Caki2 (cell line): ENCODE measurements at places on chromosomes 6 and 20.

- DNase-seq = no peak
These were observed 25.0 kb downstream of the PERP start for GRCh38 chr6:138082232-138082631.

GRCh38 chr20:39961637-39962244, 727.3 kb downstream of the MAFB start:
- DNase-seq = no peak

GRCh38 chr20:12825226-12825595, 183.6 kb upstream of the SPTLC3 start:
- no peak for DNase-seq

DNA sequence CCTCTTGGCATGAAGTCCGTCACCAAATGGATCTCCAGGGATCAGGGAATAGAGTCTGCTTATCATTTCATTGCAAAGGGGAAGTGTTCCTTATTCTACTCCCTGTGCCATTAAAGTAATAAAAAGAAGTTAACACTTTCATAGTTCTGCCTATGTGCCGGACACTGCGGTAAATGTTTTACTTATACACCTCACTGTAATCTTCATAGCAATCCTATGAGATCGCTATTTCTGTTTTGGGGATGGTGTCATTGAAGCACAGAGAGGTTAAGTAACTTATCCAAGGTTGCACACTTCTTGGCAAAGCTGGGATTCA, 177.7 kb downstream of the TSHZ2 start:
- DNase-seq = no peak

DNA sequence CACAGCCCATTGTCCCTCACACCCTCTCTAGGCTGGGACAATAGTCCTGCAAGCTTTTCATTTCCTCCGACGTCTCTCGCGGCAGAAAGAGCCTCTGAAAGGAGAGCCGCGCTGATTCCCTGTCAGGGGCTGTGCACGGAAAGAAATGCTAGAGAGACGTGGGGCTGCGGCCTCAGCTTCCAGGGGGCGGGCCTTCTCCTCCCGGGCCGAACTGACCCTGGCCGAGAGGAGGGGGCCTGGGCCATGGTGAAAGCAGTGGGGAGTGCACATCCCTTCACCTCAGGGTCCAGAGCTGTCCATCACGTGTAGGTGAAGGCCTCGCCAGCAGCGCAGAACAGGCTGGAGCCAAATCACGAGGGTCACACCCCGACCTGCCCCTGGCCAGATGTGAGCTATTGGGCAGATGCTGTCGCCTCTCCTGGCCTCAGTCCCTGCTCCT, 220.4 kb downstream of the TAF4 start:
- no peak for DNase-seq

DNA sequence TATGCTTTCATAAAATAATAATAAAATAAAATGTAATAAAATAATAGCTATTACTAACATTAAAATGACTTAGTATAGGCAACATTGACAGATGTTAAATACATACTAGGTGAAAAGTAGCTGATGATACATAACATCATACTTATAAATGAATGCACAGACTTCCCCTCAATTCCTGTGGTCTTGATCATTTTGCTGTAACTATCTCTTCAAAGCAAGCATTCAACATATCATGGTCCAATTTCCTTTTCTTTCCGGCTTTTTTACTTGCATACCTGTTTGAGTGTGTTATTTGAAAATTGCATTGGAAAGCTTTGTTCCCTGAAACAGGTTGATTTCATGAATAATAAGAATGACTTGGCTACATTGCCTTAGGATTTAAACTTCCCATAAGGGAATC, 309.3 kb downstream of the HDGFL1 start:
- no peak for DNase-seq

- no peak for DNase-seq
These were observed 24.8 kb downstream of the SNX9 start for GRCh38 chr6:157847846-157848245.

DNA sequence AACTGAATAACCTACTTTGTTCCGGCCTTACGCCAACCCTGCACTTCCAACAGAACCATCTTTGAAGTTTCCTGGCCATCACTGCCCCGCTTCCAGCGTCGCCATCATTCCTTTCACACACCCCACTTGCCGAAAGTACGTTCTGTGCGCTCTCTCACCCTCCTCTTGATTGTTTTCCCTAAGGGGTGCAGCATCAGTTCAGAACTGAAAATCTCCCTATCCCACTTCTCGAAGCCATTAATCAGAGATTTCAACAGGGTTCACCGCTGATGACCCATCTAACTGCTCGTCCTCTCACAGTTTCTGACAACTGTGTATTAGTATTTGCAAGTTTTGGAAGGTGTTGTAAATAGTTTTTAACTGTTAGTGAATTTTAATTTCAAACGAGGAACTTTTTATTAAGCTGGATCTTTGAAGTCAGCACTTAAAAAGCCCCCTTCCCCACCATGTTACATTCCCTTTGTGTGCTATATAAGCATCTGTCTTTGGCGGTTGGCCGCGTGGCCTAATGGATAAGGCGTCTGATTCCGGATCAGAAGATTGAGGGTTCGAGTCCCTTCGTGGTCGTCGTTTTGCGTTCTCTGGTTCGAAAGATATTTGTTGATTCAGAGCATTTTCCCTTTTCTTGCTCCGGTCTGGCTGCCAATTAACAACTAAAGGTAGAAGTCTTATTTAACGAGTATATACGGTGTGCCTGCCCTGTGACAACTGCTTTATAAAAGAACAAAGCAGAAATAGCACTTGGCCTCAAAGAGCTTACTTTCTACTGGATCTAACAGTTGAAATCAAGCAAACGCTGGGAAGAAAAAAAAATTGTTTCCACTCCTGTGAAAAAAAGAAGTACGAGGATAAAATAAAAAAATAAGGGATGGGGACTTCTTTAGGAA, 42.6 kb downstream of the TRIM27 start:
- peak; percentile 65 for DNase-seq

DNA sequence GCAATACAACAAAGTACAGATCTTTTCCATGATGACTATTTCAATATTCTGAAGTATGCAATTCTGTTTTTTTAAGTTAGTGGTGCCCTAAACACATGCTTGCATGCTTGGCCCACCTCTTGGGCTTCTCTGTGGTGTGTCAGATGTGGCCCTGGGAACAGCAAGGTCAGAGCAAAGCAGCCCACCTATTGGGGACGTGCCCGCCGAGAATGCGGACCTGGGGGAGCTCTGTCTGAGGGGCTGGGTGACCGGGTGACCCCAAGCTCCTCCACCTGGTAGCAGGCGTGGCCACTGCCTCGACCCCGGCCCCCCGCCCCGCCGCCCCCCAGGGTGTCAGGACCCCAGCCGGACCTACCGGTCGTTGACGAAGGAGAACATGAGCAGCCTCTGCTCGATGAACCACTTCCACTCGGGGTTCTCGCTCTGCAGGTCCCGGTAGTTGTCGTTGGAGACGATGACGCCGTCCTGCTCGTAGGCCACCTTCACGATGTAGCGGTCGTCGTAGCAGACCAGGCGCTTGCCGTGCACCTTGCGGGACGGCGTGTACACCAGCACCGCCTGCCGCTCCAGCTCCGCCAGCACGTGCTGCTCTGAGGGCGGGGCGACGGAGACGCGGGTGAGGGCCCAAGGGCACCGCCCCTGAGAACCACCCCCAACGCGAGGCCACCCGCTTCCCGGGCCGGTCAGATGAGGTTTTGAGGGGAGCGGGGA, 28.3 kb downstream of the ZC3H12D start:
- no peak for DNase-seq

GRCh38 chr20:24617080-24617432, 147.6 kb downstream of the SYNDIG1 start:
- no peak for DNase-seq

GRCh38 chr6:151656392-151656791, 151.1 kb upstream of the ESR1 start:
- no peak for DNase-seq

GRCh38 chr6:42451333-42452170, at the start of gene TRERF1:
Gene TRERF1 (minus strand): TSS chr6:42451926. CDS start chr6:42269590, 182,336 bp downstream.
- DNase-seq = no peak

DNA sequence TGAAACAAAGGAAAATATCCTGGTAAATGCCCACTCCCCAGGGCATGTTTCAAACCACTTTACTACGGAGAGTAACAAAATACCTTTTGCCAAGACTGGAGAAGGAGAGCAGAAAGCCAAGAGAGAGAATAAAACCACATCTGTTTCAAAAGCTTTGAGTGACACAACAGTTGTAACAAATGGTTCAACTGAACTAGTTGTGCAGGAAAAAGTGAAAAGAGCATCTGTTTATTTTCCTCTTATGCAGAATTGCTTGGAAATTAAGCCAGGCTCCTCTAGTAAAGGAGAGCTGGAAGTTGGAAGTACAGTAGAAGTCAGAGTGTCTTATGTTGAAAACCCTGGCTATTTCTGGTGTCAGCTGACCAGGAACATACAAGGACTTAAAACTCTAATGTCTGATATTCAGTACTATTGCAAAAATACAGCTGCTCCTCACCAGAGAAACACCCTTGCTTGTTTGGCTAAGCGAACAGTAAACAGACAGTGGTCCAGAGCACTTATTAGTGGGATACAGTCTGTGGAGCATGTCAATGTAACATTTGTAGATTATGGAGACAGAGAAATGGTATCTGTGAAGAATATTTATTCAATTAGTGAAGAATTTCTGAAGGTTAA, 2.6 kb downstream of the TDRD6 start:
- no peak for DNase-seq

GRCh38 chr20:18258126-18258860, 30.0 kb upstream of the ZNF133 start:
- no peak for DNase-seq

GRCh38 chr6:26059941-26060340, 27.3 kb upstream of the HFE start:
- no peak for DNase-seq

DNA sequence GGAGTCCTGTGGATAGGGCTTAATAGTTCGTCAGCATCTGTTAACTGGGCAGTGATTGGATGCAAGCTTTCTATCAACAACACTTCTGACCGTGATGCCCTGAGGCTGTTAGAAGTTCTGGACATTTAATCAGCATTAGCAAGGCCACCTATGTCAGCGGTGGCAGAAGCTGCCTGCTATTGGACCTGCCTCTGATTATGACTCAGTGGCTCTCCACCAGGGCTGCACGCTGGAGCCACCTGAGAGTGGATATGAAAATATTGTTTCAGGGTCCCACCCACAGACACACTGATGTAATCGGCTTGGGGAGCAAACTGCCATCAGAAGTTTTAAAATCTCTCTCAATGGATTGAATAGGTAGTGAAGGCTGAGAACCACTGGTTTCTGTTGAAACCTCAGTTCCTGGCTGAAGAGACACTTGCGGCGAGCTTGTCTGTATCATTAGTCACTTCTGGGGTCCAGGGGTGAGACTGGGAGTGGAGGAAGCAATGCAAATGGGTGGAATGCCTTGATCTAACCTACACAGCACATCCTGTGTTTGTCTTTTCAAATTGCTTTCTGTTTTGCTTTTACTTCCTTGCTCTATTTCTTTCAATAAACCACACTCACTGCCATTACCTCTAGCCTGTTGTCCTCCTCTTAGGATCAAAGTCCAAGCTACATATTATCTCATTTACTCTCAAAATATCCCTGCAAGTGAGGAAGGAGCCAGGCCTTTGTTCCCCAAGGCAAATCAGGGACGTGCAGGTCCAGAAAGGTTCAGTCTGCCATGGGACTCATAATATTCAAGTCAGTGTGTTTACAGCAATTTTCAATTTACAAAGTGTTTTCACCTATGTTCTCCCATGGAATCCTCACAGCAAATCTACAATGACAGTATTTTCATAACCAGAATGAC, 4.2 kb downstream of the CLIC5 start:
- peak; percentile 66 for DNase-seq

- DNase-seq = no peak
These were observed 119.6 kb upstream of the RIMS1 start for GRCh38 chr6:71766796-71767195.

GRCh38 chr6:51490101-51490500, 597.3 kb downstream of the PKHD1 start:
- DNase-seq = no peak

GRCh38 chr6:141607956-141608355, 524.8 kb upstream of the GJE1 start:
- no peak for DNase-seq

DNA sequence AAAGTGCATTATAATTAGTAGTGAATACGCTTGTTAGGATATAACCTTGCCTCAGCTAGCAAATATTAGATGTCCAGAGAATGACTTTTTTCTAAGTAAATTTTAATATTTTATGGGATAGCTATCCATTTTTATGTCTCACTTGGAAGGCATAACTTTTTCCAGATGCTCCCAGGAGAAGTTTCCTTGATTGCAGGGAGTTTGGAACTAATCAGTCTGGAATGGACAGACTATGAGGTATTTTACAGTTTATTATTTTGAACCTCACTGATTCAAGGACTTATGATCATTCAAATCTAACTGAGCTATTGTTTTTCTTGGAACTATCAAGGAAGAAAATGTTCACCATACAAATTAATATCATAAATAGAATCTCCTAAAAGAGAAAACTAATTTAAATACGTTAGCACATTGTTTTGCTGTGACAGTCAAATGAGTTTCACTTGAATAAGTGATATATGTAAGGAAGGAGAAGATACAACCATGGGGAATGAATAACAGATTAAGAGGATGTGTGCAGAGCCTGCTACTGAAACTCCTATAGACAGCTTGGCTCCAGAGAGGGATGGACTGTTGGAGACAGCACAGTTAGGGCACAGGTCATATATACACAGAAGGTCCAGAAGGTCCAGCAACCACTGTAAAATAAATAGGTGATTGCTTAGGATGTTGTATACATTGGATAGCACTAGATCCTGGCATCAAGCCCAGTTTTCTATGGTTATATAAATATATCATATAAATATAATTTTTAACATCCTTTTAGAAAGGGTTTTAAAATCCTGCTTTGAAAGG, 20.6 kb upstream of the LCA5 start:
- DNase-seq = no peak

- no peak for DNase-seq
These were observed 171.3 kb downstream of the GRM1 start for GRCh38 chr6:146200176-146200575.
